ENCODE measurements at places on chromosomes 7 and 10. TPM values are rescaled to one million over a fixed set of nuclear protein-coding genes. Genes with fewer than 3 reads are reported as not detected.

HHEX gene
- 3.2 TPM for total RNA-seq

GRCh38 chr10:66834802-66835201 lies 91.0 kb upstream of the LRRTM3 start:
- no peak for DNase-seq

- no peak for DNase-seq
These were observed 189.5 kb upstream of the MINDY3 start for GRCh38 chr10:16049782-16050181.

- no peak for DNase-seq
These were observed 191.8 kb downstream of the PON1 start for GRCh38 chr7:95132500-95132899.

- DNase-seq: no peak
These were observed 3.1 kb downstream of the AGMO start for GRCh38 chr7:15558756-15559155.

GRCh38 chr7:28729727-28730126 lies 228.4 kb downstream of the TRIL start:
- DNase-seq: no peak

ERVW-1 gene
- not detected for total RNA-seq

DNA sequence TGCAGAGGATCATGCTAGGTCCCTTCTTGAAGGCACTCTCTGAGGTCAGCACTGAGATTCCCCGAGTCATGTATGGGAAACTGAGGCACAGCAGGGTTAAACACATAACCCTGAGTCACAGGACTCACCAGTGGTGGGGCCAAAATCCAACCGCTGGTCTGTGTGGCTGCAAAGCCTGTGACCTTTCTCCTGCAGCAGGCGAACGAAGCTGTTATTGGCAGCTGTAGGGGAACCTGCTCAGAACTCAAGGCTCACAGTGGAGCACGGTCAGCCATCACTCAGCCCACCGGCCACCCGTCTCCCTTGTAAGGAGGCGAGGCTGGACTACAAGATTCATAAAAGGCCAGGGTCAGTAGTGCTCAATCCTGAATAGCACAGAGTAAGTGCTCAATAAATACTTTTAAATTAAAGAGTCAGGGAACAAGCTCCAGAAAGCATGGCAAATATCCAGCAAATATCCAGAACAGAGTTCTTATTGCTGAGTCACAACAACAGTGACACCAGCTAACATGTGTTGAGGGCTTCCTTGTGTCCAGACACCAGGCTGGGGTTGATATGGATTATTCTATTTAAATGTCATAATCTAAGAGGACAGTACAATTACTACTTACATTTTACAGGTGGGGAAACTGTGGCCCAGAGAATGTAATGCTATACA lies 34.9 kb downstream of the CHST15 start:
- no peak for DNase-seq

MSRB2 gene
- total RNA-seq: 6.1 TPM

GRCh38 chr10:79051766-79052165 lies 17.0 kb upstream of the ZMIZ1 start:
- DNase-seq: no peak

AOAH gene
- total RNA-seq: 30.2 TPM

DNA sequence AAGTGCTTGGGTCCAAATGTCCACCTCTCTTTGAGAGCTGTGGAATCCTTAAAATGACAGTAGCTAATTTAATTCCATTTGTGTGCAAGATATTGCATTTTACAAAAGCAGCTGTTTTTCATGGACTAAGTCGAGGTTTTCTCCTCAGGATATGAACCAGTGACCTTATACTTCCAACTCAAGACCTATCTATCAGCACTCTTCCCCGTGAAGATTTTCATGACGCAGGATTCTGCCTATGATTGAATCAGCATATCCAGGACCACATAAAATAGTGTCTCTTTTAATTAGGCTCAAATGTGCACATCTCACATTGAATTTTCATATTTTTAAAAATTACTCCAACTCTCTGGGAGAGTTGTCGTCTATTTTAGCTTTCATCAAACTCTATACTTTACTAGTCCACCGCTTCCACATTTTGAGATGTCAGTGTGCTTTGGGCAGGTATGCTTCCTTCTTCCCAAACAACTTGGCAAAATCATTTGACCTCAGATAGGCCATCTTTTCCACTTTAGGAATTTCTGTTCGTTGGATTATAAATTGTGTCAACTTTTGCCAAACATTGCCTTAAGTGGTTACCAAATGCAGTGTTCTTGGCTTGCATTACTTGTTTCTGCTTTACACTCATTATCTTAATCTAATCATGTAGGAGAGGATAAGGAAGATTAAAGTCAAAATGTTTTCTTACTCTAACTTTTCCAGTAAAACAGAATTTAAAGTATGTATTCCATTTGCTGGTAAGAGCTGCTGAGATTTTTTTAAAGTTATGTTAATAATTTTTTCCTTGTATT lies 39.4 kb downstream of the SEMA3A start:
- DNase-seq: no peak

GRCh38 chr10:119189811-119190282 lies 11.2 kb upstream of the PRDX3 start:
- DNase-seq: no peak
